ENCODE measurements at places on chromosomes 4 and X.
A peak's percentile ranks its signal among the peaks of the same experiment; 100 is the strongest.

GRCh38 chr4:75997081-75997480 is 6.3 kb upstream of the SDAD1 start:
- DNase-seq = no peak

GRCh38 chr4:152323221-152323620 is 212.7 kb downstream of the FBXW7 start:
- no peak for DNase-seq

DNA sequence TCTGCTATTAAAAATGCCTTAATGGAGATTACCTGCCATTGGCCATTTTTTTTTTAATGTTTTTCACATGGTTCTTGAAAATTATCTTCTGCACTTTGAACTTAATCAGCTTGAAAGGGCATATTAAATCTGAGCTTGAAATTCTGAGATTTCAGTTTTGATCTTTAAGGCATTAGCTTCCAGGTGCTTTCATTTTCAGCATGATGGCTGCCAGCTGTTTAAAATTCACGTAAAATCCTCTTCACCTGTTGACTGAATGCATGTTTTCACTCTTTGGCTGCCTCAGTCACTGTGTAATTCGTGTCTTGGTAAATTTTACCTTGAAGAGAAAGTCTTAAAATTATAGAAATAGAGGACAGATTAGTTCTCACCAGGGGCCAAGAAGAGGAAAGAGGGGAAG is 39.6 kb downstream of the SMAD1 start:
- DNase-seq = no peak

- DNase-seq = no peak
Observed at GRCh38 chr4:89598602-89599001, 238.4 kb downstream of the SNCA start.

DNA sequence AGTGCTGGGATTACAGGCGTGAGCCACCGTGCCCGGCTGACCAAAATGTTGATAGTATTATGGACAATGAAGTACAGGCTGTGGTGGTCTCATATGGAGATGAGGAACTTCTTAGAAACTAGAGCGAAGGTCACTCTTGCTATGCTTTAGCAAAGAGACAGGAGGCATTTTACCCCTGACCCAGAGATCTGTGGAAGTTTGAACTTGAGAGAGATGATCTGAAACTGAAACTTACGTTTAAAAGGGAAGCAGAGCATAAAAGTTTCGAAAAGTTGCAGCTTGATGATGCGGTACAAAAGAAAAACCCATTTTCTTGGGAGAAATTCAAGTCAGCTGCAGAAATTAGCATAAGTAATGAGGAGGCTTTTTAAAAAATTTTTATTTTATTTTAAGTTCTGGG is 8.5 kb upstream of the CTAG2 start:
- peak; percentile 38 for DNase-seq

Data from suppressor macrophage (primary cell).